PC-3 (cell line): ENCODE measurements at places on chromosomes 1 and 21. TPM values are rescaled to one million over a fixed set of nuclear protein-coding genes. Genes with fewer than 3 reads are reported as not detected.

Gene OR2T11
- not detected in 2 replicates for total RNA-seq

- no peak for DNase-seq
Measured at GRCh38 chr1:192376374-192376773, 59.6 kb downstream of the RGS21 start.

DNA sequence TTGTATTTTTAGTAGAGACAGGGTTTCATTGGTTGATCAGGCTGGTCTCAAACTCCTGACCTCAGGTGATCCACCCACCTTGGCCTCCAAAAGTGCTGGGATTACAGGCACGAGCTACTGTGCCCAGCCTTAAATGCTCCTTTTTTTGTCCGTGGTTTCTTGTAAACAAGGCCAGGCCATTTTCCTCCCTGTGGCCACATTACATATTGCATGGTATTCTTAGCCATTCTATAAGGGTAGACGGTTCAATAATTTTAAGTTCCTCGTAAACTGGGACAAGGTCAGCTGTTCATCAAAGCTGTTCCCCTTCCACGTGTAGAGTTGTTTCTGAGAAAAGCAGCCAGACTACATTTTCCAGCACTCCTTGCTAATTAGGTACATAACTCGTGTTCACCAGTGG is 10.3 kb upstream of the LUZP1 start:
- peak; percentile 48 for DNase-seq

DNA sequence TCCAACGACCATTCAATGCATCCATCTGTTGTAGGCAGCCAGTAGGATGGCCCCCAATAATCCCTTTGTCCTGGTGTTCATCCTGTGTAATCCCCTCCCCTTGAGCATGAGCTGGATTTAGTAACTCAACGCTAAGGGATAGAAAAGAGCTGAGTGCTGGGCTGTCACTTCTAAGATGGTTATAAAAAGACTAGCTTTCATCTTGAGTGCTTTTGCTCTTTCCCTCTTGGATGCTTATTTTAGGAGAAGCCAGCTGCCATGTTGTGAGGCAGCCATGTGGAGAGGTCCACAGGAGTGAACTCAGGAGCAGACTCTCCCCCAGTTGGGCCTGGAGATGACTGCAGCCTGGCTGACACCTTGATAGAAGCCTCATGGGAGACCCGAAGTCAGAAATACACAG is 401.5 kb downstream of the VAV3 start:
- DNase-seq, result no peak

- DNase-seq, result no peak
Measured at GRCh38 chr21:41444703-41445464, 18.8 kb downstream of the MX1 start.

Gene FMO2
- not detected in 2 replicates for total RNA-seq

Gene C4BPA
- total RNA-seq, result not detected in 2 replicates

DNA sequence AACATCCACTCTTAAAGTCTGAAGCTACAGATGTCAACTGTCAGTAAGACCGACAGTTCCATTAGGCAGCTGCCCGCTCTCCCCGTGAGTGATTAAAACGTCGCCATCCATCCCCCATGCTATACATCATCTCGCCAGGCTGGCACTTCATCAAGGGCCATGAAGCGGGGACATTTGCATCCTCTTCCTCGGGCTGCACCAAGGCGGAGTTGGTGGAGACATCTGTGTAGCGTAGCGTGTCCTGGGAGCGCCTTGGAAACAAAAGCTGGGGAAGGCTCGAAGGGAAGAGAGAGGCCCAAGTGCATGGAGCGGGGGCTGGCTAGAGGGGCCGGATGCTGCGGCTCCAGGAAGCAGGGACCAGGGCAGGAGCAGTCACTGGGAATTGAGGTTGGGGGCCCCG is 250.1 kb downstream of the KAZN start:
- no peak for DNase-seq

Gene ZSWIM5
- 1.4 and 1.6 TPM in 2 replicates for total RNA-seq

- DNase-seq, result peak; percentile 58
Measured at GRCh38 chr1:46519209-46519608, 29.6 kb downstream of the DMBX1 start.

Gene RRAGC
- 7.0 and 10.0 TPM in 2 replicates for total RNA-seq

DNA sequence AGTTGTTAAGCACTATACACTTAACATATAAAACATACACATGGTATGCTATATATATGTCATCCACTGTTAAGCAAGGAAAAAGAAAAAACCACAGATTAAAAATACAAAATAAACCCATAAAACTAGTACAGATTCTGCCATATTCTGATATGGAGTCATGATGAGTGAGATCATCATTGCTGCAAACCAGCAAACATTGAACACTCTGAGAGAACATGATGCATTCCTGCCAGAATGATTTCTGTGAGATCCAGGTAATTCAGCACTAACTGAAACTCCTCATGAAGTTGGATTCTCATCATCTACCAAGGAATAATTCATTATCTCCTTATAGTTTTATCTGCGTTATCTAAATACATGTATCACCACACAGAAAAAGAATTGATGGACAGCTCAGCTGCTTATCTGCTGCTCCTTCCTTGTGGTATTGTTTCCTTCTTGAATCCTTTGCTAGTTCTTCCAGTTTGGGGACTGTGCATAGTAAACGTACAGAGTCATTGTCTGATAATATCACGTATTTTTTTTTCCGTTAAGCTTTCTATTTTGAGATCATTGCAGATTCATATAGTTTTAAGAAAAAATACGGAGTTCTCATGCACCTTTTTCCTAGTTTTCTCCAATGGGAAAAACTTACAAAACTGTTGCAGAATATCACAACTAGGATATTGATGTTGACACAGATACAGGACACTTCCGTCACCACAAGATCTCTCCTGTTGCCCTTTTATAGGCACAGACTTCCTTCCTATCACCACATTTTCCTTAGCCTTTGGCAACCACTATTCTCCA is 9.3 kb downstream of the RAB4A start:
- DNase-seq, result peak; percentile 55

DNA sequence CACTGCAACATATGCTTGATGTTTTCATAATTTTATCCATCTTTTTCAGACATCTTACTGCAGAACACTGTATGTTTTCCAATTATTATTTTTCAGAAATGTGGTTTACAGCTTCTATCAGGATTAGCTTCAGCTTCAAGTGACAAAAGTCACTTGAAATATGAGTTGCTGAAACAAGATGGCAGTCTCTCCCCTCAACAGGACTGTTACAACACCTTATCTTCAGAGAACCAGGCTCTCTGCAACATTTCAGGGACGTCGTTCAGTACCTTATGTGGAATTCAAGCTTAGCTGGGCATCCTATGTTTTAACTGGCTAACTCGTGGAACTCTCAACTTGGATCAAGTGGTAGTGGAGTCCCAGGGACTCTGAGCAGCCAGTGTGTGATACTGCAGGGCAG is 2.0 kb upstream of the UBE2G2 start:
- DNase-seq, result no peak

GRCh38 chr1:160219062-160219929 is 14.1 kb downstream of the PEA15 start:
- peak; percentile 73 for DNase-seq

GRCh38 chr1:117685936-117686806 is 80.3 kb downstream of the TENT5C start:
- DNase-seq, result no peak

DNA sequence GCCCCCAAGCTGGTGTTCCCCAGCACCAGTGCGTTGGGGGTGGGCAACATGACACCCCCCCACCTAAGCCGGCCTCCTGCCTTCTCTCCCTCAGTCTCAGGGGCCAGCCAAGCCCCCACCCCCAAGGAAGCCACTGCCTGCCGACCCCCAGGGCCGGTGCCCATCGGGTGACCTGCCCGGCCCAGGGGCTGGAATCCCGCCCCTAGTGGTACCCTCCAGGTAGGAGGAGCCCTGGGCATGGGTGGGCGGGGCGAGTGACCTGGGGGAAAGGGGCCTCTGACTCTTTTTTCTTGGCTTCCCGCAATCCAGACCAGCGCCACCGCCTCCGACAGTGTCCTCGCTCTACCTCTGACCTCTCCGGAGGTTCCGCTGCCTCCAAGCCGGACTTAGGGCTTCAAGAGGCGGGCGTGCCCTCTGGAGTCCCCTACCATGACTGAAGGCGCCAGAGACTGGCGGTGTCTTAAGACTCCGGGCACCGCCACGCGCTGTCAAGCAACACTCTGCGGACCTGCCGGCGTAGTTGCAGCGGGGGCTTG is 1.3 kb upstream of the EFNA4 start:
- no peak for DNase-seq

Gene F5
- not detected in 2 replicates for total RNA-seq

DNA sequence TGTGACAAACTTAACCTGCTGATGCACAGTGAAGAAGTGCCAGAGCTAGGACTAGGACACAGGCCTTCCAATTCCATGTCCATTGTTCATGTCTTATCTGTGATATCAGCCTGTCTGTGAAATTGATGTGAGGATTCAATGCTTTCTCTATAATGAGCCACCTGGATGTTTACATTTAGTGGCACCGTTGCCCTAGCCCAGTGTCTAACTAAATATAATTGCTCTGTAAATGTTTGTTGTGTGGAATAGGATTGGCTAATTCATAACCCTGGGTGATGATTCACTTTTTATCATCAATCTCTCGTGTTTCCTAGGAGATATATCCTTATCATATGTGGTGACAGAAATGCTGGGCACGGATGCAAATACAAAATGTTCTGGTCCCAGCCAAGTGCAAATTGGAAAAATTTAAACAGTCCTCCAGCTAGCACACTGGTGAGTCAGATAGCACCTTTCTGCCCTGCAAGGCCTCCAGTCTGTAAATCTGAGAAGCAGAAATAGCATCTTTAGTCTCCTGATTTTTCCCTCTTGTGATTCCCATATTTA is 46.9 kb upstream of the GNG12 start:
- DNase-seq, result peak; percentile 89

- no peak for DNase-seq
Measured at GRCh38 chr1:200970771-200971427, 52.6 kb downstream of the KIF21B start.

Gene FMO3
- total RNA-seq, result not detected in 2 replicates

Gene LCE2B
- not detected in 2 replicates for total RNA-seq

GRCh38 chr1:7219031-7219430 is 433.8 kb downstream of the CAMTA1 start:
- no peak for DNase-seq

- DNase-seq, result no peak
Measured at GRCh38 chr21:41510500-41510899, 2.5 kb upstream of the TMPRSS2 start.

GRCh38 chr1:6753320-6754140 is 31.7 kb upstream of the CAMTA1 start:
- DNase-seq, result no peak

Gene SPRR2B
- not detected in 2 replicates for total RNA-seq

- DNase-seq, result peak; percentile 24
Measured at GRCh38 chr1:23664837-23665795, 26.5 kb upstream of the RPL11 start.

- peak; percentile 34 for DNase-seq
Measured at GRCh38 chr1:98924977-98925376, 79.7 kb downstream of the PLPPR5 start.
